ENCODE measurements at places on chromosomes 11 and 22.

- peak; percentile 90 for DNase-seq
Measured at GRCh38 chr22:36180038-36180880, 19.7 kb upstream of the APOL3 start.

GRCh38 chr11:83241291-83241946 lies 44.7 kb downstream of the CCDC90B start:
- no peak for DNase-seq

DNA sequence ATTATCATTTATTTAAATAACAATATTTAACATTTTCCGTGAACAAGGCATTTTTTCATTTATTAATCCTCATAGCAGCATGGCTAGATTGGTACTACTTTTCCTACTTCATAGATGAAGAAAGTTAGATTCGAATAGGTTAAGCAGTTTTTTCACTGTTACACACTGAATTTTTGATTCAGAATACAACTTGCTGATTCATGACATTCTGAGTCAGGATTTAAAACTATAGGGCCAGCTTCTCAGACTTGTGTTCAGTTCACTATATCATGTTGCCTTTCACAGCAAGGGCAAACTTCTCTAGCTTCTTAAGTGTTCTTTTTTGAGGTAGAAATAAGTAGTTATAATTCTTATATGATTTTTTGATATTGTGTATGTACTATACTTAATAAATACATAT lies 31.5 kb downstream of the CYP2R1 start:
- no peak for DNase-seq

- DNase-seq: no peak
Measured at GRCh38 chr11:82718307-82718706, 15.4 kb downstream of the FAM181B start.

GRCh38 chr22:22167791-22168189 lies 76.8 kb upstream of the VPREB1 start:
- no peak for DNase-seq

DNA sequence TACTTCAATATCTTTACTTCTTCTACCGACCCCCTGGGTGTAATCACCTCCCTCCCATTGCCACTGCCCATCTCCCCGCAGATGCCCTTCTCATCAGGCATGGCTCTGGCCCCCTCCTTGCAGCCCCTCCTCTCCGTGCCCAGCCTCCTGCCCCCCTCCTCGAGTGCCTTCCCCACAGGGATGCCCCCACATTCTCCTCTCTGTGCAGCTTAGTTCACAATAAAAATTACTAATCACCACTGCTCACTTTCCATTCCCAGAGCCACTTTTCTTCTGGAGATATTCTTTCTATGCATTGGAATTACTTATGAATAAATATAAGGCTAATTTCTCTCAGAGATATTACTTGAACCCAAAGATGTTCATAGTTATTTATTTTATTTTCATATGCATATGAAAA lies 22.1 kb downstream of the IFITM10 start:
- DNase-seq: no peak

DNA sequence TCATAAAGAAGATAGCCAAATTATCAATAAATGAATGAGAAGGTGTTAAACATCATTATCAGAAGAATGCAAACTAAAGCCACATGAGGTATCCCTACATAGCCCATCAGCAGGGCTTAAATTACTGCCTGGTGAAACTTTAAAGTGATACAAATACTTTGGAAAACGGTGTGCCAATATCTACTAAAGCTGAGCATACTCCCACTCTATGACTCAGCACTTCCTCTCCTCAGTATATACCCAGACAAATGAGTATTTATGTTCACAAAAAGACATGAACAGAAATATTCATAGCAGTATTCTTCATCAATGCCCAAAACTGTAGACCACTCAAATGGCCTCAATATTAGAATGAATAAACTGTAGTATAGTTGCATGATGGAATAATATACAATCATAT lies 284.6 kb upstream of the ZC3H12C start:
- no peak for DNase-seq

DNA sequence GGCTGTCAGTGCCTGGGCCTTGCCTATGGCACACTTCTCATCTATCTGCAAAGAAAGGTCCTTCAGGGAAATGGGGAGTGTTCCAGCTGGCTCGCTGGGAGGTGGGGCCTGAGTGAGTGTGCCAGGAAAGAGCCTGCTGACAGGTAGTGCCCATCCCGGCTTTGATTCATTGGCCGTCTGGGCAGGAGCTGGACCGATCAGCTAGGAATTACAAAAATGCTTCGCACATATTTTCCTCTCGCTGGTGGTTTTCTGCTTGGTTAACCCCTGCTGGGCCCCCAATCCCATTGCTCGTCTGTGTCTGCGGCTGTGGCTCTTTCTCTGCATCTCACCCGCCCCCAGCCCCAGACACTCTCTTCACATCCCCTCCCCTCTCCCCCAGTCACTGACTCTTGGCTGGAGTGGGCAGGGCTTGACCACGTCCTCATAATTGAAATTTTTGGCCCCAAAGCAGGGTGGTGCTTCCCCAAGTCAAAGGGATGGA lies 10.8 kb downstream of the LIF start:
- DNase-seq: no peak

DNA sequence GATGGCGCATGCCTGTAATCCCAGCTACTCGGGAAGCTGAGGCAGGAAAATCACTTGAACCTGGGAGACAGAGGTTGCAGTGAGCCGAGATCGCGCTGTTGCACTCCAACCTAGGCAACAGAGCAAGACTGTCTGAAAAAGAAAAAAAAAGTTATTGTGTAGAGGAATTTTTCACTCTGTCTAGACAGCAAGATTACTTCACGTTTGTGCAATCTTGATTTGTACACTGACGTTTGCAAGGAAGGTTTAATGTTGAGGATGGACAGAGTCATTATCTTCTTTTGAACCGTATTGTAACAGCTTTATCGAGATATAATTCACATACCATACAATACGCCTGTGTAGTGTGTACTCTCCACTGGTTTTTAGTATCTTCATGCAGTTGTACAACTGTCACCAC lies 3.7 kb downstream of the CTTN start:
- DNase-seq: no peak

GRCh38 chr11:1165256-1166041 lies 7.7 kb downstream of the MUC5AC start:
- no peak for DNase-seq

DNA sequence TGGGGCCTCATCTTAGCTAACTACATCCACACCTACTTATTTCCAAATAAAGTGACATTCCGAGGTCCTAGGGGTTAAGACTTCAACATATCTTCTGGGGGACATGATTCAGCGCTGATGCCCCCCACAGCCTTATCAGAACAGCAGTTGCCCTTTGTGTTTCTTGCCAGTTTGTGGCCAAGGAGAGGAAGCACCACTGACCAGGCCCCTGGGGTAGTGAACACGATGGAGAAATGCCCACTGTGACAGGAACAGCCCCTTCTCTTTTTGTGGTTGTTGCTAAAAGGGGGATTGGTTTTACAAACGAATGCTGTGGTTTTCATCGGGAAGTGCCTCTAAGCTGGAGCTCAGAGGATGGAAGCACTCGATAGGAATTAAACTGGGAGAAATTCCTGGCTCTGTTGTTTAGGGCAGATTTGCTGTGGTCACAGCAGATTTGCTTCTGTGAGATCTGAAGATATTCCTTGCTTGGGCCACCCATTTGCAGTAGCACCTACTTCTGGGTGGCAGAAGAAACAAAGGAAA lies 88.8 kb downstream of the ABTB2 start:
- DNase-seq: no peak

DNA sequence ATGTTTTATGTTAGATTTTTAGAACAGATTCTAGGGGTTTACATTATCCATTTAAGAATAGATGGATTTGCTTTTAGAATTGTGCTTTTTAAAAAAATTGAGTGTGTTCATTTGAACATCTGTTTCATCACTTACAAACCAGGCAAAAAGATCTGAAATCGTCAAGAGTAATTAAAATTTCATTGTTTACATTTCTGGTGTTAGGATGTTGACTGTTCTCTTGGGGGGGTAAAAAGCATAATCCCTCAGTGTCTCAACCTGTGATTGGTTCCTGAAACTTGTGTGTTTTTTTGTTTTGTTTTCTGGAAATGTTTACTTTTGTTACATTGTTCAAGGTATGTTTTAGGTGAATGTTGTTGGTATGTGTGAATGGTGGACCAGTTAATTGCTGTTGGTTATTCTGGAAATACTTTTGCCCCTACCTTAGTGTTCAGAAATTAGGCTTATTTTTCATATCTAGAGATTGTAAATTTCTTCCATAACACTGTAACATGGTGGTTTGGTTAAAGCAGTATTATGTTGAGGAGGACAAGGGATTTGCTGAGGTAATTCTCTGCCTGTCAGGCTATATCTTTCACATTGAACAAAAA lies 4.8 kb downstream of the PCF11 start:
- DNase-seq: no peak

GRCh38 chr11:126246636-126247035 lies 22.1 kb downstream of the SRPRA start:
- no peak for DNase-seq

- DNase-seq: no peak
Measured at GRCh38 chr11:119538753-119539152, 115.8 kb upstream of the THY1 start.

DNA sequence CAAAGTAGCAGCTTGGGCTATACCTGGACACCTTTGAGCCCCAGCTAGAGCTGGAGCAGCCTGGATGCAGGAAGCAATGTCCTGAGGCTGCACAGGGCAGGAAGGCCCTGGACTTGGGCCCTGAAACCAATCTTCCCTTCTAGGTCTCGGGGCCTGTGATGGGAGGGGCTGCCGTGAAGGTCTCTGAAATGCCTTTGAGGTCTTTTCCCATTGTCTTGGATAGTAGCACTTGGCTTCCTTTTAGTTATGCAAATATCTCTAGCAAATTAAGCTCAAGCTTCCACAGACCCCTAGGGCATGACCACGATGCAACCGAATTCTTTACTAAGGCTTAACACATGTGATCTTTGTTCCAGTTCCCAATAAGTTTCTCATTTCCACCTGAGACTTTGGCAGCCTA lies 40.0 kb downstream of the LINC01488 start:
- DNase-seq: no peak

GRCh38 chr11:68342459-68343158 lies 30.2 kb downstream of the LRP5 start:
- DNase-seq: no peak

DNA sequence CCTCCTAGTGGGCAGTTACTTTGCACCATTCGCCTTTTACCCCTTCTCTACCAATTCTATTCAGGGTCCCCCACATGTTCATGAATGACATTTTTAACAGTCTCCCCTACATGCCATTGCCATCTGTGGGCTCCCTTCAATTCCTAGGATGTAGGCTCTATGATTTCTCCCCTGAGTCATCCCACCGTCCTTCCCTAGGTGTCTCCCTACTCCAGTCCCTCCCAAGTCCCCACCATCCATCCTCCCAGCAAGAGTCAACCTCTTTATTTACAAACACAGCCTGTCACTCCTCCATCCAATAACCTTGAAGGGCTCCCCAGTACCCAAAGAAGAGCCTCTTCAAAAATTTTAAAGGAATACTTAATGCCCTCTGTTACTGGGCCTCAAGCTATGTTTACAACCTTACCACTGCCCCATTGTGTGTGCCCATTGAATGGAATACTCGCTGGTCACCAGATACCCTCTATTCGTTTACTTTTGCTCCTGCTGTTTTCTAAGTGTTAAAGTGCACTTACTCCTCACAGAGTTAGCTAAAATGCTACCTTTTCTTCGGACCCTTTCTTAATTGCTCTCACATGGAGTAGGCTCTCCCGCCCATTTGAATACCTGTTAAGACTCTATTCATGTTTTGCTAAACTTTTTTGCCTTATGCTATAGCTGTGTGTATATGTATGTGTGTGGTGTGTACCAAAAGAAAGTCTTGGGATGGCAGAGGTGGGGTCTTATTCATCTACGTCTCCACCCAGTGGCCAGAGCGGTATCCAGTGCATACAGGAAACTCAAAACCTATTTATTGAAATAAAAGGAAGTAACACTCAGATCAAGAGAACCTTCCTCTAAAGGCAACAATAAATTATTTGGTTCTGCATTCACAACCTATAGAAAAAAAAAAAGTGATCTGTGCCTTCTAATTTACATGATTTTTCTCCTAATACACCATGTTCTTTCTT lies 235.8 kb upstream of the CCDC90B start:
- no peak for DNase-seq

DNA sequence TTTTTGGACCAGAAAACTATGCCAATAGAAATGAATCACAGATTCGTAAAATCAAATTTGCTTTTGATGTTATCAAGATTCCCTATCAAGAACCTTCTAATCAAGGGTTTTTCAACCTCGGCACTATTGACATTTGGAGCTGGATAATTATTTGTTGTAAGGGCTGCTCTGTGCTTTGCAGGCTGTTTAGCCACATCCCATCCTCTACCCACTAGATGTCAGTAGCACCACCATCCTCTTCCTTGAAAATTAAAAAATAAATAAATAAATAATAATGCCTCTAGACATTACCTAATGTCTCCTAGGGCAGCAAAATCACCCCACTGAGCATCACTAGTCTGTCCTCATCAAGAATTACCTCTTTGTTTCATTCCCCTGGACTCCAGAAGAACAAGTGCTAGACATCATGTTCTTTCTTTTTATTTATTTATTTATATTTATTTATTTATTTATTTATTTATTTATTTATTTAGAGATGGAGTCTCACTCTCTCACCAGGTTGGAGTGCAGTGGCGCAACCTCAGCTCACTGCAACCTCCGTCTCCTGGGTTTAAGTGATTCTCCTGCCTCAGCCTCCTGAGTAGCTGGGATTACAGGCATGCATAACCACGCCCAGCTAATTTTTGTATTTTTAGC lies 744.7 kb downstream of the KCNA4 start:
- DNase-seq: no peak

DNA sequence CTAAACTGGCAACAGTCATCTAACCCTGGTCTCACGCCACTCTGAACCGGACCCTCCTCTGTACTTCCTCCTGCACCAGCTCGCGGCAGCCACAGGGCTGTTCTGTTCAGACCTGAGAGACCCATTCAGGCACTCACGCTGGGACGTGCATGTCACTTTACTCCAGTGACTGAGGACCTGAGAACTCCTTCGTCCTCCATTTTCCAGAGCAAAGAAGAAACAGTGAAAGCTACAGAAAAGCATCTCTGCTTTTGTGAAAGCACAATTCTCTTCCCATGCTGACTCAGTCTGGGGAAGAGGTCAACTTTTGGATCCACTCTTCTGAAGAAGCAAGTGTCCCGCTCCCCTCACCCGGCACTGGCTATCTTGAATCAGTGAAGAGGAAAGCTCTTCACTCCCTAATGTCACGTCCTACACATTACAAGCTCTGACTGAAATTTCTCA lies 24.5 kb downstream of the PISD start:
- DNase-seq: no peak

DNA sequence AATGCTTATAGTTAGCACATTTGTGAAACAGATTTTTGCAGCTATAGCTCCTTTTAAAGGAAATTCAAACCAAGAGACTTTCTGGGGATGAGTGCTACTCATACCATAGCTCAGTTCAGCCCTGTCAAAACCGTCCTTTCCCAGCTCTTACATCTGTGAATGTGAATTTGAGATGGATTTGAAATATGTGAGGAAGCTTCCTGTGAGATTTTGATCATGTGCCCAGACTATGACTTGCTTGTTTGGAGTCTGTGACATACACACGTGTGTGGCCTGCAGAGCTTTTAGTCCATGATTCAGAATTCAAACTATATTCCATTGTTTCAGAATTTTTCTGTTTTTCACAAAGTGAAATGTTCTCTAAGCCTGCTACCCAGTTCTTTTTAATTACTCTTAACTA lies 4.4 kb upstream of the MMP1 start:
- no peak for DNase-seq
